Stimulated activated CD8-positive, alpha-beta memory T cell treated with anti-CD3 and anti-CD28 coated beads, Interleukin-15, amount 100 ng/mL, for 48 hours (primary cell): ENCODE measurements at places on chromosomes 7 and 10.

GRCh38 chr7:100432053-100432452, 2.4 kb downstream of the MEPCE start:
- DNase-seq: no peak

DNA sequence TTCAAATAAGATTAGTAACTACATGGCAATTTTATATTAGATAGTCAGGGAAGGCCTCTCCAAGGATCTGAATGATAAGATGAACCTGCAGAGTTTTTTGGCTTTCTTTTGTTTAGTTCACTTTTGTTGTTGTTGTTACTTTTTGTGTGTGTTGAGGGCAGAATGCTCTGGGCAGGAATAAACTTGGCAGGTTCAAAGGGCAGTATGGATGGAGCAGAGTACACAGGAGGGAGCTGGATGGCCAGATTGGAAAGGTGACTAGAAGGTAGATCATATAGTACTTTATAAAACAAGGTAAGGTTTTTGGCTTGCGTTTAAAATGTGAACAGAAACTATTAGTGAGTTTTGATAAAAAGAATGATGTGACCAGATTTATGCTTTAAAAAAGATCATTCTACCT, 17.9 kb downstream of the CROT start:
- no peak for DNase-seq

- no peak for DNase-seq
Measured at GRCh38 chr10:5620223-5620721, 46.1 kb downstream of the ASB13 start.

DNA sequence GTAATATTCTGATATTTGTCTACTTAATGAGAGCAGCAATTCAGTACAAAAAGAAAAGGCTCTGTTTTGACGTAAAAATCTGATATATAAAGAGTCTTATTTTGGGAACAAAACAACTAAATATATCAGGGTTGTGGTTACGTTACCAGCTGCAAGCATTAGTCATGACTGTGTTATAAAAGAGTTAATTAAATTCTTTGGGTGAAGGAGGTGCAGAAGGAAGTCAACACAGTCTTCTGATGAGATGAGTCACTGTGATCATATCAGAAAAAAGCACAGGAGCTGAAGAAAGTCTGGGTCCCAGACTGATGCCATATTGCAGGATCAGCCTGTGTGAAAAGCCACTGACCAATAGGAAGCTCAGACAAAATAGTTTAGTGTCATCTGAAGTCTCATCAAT, 234.3 kb upstream of the TEX47 start:
- DNase-seq: no peak

DNA sequence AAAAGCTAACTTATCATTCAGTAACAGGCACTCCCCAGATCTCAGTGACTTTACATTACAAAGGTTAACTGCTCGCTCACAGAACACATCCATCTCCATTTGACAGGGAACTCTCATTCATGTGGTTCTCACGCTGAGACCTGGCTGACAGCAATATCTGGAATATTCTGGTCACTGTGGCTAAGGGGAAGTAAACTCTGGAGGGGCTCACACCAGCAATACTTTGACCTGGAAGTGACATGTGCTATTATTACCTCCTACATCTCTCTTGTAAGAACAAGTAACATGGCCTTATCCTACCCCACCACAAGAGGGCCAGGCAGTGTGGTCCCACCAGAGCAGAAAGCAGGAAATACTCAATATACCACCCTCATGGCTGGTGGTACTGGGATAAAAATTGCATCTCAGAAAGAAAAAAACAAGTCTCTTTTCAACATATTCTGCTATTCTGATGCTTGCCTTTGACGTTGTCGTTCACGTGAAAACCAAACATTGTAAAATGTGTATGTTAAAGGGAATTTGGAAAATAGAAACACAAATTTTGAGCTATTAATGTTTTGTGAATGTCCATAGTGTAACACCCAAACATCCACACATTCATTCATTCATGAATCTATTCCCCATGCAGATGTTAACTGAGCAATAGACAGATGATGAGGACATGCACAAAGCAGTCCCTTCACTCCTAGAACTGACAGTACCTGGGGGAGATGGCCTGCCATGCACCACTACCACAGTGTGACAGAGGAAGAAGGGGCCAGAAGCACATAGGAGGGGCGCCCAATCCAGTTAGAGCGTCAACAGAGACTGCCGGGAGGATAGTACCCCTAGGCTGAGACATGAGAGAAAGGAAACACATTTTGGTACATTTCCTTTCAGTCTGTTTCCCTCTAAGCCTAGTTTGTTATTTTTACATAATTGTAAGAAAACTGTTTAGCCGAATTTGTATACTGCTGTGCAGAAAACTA, 166.0 kb upstream of the SP4 start:
- peak; percentile 33 for DNase-seq

DNA sequence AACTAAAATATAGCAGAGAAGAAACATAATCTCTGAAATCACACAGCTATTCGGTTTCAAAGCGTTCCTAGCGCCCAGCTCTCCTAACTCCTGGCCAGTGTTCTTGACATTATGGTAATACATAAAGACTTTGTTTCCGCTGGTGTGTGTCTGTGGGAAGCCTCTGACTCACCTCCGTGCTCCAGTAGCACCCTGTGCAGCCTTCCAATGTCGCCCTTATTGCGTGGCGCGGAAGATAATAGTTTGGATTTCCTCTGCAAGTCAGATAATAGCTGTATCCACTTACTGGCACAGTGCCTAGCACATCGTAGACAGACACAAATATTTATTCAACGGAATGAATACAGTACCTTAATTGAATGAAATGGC, 570 bp downstream of the BMS1 start:
- DNase-seq: no peak

DNA sequence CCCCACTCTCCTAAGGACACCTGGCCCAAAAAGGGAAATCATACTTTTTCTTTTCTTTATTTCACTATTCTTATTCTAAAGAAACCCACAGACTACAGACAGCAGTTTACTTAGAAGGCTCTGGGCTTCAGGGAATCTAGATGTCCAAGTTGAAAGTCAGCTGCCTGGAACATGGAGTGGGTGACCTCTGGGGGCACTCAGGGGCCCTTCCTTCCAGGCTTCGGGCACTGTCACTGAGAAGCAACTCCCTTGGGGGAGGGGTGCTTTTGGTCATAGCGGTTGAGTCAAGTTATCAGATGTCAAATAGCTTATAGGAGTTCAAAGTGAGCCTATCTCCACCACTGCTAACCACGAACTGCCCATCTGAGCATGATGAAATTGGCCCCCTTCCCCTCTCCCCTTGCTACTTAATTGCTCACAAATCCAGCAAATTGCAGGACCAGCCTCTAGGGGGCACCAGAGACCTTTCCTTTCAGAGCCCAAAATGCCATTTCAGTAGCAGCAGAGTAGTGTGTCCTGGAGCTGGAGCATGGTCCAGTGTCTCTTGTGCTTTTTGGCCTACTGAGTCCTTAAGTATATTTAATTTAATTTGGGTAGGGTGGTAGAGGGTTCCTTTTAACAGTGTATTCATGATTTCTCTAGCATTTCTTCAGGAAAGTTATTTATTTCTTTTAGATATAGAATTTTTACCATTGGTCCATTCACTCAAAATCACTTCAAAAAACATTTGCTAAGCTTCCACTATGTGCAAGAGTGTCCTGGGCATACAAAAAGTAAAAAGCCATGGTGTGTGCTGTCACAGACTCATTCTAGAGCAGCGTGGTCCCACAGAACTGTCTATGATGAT, 463.8 kb downstream of the KCNMA1 start:
- DNase-seq: peak; percentile 27

DNA sequence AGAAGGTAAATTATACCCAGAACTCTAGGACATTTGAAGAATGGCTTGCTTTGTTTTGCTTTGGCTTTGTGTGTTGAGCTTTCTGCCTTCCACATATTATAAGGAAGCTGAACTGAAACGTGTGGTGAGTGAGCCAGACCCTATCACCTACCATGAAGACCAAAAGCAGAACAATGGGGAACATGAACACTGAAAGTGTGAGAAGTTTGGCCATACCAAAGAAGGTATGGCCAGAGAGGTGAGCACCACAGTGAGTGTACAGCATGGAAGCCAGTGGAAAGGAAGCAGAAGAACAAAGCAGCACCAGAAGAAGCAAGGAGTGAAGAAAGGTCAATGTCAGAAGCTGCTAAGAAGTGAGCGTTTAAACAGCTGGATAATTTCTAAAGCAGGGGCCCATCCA, 59.7 kb upstream of the CCDC71L start:
- DNase-seq: no peak

GRCh38 chr7:4868493-4868892, 6.7 kb upstream of the PAPOLB start:
- DNase-seq: no peak

DNA sequence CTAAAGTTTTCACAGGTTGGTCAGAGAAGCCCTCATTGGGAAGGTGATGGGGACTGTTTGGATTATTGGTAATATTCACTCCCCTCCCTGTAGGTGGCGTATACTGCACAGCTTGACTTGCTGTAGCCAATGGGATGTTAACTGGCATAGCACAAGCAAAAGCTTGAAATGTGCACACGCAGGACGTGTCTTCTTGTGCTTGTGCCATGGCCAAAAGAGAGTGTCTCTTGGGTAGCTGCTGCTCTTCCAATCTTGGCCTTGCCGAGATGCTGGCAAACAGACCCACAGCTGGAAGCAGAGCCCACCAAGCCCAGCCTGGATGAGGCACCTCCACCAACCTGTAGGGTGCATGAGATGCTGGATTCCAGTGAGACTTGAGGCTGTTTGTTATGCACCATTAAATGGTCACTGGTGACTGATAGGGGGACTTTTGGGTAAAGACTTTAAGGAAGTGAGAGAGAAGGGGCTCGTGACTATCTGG, 266.0 kb downstream of the GRID1 start:
- no peak for DNase-seq

- DNase-seq: no peak
Measured at GRCh38 chr7:47371733-47372368, 210.1 kb downstream of the TNS3 start.

GRCh38 chr7:95955748-95956147, 183.4 kb downstream of the DYNC1I1 start:
- no peak for DNase-seq

DNA sequence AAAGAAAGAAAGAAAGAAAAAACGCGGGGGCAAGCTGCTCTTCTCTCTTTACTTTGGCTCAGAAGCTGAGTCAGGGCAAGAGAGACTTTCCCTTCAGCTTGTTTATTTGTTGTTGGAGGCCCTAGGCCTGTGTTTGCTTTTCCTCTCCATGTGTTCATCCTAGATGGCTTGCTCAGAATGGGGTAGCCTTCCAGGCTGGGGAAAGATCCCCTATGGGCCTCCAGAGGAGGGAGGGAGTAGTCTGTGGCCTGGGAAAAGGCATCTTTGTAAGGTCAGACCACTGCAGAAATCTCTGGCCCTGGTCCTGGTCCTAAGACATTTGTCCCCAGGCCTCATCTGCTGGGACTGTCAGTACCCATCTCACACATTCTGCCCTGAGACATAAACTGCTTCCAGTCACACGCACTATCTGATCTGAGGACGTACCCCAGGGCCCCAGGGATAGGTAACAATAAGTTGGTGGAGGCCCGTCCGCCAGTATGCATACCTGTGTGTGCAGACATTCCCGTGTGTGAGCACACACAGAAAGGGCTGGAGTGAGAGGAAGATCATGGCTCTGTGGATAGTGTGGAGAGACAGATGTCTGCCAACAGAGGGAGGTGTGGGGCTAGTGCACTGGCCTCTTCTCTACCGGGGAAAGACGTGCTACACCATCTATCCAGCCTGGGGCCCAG, 4.9 kb upstream of the SCD start:
- peak; percentile 16 for DNase-seq

- DNase-seq: no peak
Measured at GRCh38 chr7:48511080-48511479, 339.8 kb downstream of the ABCA13 start.

GRCh38 chr10:115093286-115093775, at the start of gene ATRNL1:
TSS of gene ATRNL1 (plus strand) at chr10:115093365. CDS start at chr10:115093751, 386 bp downstream.
- no peak for DNase-seq

GRCh38 chr10:88196291-88196690, 332.9 kb downstream of the PTEN start:
- DNase-seq: no peak

DNA sequence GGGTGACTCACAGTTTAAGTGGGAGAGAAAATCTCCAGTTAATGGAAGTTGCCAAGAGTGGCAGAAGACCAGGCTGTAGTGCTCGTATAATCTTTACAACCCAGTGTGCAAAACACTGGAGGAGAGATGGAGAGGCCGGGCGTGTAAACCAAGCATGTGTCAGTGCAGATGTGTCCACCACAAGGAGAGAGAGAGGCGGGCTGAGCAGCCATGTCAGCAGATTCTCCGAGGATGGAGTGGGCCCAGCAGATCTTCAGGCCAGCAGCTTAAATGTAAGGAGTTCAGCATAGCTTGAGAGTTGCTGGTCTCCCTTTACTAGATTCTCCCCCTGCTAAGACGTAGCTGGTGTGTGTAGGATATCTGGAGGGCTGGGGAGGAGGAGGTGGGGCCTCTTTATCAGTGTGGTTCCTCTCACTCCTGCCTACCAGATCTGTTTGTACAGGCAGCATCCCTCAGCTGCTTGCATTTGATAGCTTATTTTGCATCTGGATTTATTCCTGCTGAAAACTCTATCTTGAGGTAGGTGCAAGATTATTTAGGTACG, 13.7 kb downstream of the BPGM start:
- DNase-seq: no peak

DNA sequence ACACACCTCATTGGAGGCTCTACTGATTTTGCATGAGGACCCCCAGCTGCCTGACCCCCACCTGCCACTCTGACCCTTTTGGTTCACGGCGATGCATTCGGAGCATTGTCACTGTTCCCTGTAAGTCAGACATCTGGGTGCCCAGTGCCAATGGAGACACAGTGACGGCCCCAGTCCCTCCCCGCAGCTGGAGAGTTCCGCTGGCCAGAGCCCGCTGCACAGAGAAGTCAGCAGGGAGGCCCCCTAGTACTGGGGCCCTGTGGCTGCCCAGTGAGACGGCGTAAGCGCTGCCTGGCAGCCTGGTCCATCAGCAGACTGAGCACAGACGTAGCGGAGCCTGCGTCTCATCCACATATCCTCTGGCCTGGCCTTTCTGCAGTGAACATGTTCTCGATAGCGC, 77.5 kb downstream of the NKX6-2 start:
- no peak for DNase-seq

- DNase-seq: no peak
Measured at GRCh38 chr7:43838201-43838658, 31.1 kb downstream of the MRPS24 start.

DNA sequence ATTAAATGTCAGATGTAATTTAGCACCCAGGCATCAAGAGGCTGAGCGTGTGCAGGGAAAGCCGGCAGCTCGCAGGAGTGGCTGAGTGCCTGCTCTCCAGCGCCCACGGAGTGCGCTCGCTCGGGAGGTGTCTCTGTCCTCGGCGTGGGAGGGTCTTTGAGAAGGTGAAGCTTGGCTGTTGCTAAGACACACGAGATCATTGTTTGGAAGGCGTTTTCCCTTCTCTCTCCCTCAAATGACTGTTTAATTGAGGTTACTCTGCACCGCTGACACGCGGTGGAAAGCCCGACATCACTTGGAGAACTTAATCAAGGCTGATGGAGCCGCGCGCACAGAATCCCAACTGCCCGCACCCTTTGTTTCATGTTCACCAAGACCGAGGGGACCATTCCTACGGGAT, 414.6 kb downstream of the DNAJB6 start:
- no peak for DNase-seq

- no peak for DNase-seq
Measured at GRCh38 chr7:134935701-134936100, 50.6 kb upstream of the AGBL3 start.
